ENCODE measurements at places on chromosomes 16 and 17. TPM values are rescaled to one million over a fixed set of nuclear protein-coding genes. Genes with fewer than 3 reads are reported as not detected.

- no peak for DNase-seq
Observed at GRCh38 chr17:49469831-49470810, 25.0 kb upstream of the NGFR start.

DNA sequence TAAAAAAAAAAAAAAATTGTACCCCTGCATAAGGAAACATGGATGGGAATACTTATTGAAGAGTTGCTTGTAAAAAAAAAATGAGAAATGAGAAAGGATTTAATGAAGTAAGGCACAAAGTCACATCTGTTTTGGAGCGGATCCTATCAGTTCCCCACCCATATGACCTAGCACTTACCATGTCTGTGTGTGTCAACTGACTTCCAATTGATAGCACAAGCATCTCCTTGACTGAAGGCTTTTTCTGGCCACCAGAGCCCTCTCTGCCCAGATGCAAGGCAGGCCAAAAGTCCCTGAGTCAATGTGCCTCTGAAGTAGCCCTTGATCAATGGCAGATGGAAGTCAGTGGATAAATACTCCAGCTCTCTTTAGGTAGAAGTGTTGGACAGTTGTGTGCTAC lies 13.4 kb upstream of the NLK start:
- no peak for DNase-seq

GRCh38 chr16:68508641-68509240 lies 30.4 kb upstream of the ZFP90 start:
- no peak for DNase-seq

ZNF205 gene
- total RNA-seq, result 0.16 TPM

MTMR4 gene
- total RNA-seq, result 39.7 TPM

DNA sequence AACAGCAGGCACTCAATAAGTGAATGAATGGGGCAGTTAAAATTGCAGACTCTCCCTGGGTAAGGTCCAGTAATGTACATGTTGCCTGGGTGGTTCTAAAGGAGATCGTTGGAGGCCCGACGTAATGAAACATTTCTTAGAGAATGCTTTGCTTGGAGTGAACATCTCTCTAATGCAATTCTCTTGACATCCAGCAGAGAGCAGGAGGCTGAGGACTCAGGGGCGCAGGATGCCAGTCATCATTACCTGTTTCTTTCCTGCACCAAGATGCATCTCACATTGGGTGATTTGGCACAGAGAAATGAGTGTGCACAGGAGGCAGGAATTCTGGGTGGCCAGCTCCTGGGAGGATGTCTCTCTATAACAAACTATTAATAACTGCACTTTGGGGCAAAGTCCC lies 130.3 kb upstream of the RBBP6 start:
- no peak for DNase-seq

RGS9 gene
- 47.3 TPM for total RNA-seq

DNA sequence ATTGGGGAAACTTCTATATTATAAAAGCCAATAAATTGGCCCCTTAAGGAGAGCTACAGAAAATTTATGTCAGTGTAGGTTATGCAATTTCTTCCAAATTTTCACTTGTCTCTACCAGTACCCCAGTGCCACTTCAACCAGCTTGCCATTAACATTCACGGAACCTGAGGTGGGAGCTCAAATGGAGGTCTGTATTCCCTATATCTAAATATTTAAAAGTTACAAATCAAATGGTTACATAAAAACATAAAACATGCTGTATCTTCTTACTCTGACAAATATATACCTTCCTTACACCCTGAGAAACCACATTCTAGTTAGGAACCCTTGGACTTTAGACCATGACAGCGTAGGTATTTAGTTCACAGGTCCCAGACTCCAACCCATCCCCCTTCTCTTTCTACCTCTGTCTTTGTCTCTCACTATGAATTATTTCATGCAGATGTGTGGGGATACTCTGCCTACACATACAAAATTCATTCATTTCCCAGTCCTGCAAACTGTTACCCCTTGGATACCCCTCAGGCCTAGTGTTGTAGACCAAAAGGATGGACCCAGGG lies 127.8 kb upstream of the PMFBP1 start:
- DNase-seq, result no peak

GRCh38 chr17:76154292-76154691 lies 13.2 kb upstream of the FOXJ1 start:
- no peak for DNase-seq

Measured in natural killer cell (primary cell).